ENCODE measurements at places on chromosomes 11 and 22. TPM values are rescaled to one million over a fixed set of nuclear protein-coding genes. Genes with fewer than 3 reads are reported as not detected.

- no peaks in the 10 kb centered on the region for H3K36me3 ChIP-seq
- H3K27me3 ChIP-seq = no peaks in the 10 kb centered on the region
- no peak overlapping the region for H3K27ac ChIP-seq
- no peak overlapping the region for H3K4me3 ChIP-seq
Measured at GRCh38 chr11:58046231-58046630, 15.5 kb downstream of the OR6Q1 start.

Gene CPT1A
- total RNA-seq = 7.0 TPM

DNA sequence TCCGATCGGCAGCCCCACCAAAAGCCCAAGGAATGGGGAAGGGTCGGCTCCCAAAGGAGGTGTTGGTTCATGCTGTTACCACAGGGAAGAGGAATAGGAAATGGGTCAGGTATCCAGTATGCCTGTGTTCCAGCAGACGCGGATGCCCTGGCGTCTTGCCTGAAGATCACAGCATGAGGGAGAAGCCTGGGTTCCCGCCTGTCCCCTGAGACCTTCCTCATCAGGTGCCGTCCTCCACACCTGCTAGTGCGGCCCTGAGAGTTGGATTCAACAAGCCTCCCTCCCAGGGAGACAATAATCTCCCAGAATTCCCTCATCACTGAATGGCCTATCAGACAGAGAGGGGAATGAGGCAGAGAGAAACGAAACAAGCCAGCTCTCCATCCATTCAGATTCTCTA, 92.2 kb downstream of the SPATA19 start:
- no peaks in the 10 kb centered on the region for H3K36me3 ChIP-seq
- no peak overlapping the region for H3K27ac ChIP-seq
- H3K4me3 ChIP-seq = no peak overlapping the region
- no peak for DNase-seq

DNA sequence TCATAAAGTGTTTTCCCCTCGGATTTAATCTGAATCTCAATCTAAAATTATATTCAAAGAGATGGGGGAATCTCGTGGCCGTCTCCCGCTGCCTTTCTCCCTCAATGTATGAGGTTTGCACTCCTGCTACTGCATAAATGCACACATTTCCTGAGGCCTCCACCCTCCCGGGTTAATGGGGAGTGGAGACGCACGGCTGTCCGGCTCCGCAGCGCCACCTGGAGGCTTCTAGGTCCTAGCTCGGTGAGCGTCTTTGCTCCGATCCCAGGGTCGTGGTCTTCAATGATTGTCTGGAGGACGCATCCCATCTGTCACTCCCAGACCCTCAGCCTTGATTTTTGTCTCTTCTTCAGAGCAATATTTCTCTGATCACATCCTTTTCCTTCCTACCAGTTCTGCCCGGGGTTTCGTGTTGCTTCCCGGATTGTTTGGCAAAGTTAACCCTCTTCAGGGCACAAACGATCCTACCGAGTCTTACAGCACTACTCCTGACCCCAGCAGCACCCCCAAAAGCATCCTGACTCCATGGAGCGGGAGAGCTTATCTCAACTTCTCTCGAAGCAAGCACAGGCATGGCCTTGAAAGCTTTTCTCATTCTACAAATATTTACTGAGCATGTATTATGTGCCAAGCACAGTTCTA, at the start of gene LMO1:
TSS of gene LMO1 (minus strand) at position 110 of the 642 bp plus-strand sequence. CDS start 516 bp downstream, outside the sequence.
- peak; percentile 41 for DNase-seq
- H3K36me3 ChIP-seq = no peaks in the 10 kb centered on the region

- H3K36me3 ChIP-seq = peaks cover 4% of the 10 kb centered on the region
- H3K27me3 ChIP-seq = no peaks in the 10 kb centered on the region
- H3K4me1 ChIP-seq = peaks cover 5% of the 10 kb centered on the region
- no peak for DNase-seq
- no peak overlapping the region for H3K4me3 ChIP-seq
Measured at GRCh38 chr11:108733479-108734116, 68.7 kb downstream of the DDX10 start.

- H3K4me3 ChIP-seq = peak overlapping the region; percentile 99
- peaks cover 17% of the 10 kb centered on the region for H3K4me1 ChIP-seq
- peak overlapping the region; percentile 53 for H3K27ac ChIP-seq
- H3K27me3 ChIP-seq = no peaks in the 10 kb centered on the region
Measured at GRCh38 chr11:69638941-69639681, 1.8 kb upstream of the CCND1 start.

Gene INPPL1
- total RNA-seq = 29.1 TPM

Gene CHRNA10
- total RNA-seq = 0.71 TPM

Gene OR8D4
- not detected for total RNA-seq

Gene USP2
- total RNA-seq = 7.2 TPM

Gene HTR3A
- not detected for total RNA-seq

GRCh38 chr11:64298966-64299846, 952 bp upstream of the CATSPERZ start:
- peaks cover 39% of the 10 kb centered on the region for H3K4me1 ChIP-seq
- H3K4me3 ChIP-seq = peak overlapping the region; percentile 64
- DNase-seq = no peak
- no peaks in the 10 kb centered on the region for H3K36me3 ChIP-seq
- no peak overlapping the region for H3K27ac ChIP-seq

DNA sequence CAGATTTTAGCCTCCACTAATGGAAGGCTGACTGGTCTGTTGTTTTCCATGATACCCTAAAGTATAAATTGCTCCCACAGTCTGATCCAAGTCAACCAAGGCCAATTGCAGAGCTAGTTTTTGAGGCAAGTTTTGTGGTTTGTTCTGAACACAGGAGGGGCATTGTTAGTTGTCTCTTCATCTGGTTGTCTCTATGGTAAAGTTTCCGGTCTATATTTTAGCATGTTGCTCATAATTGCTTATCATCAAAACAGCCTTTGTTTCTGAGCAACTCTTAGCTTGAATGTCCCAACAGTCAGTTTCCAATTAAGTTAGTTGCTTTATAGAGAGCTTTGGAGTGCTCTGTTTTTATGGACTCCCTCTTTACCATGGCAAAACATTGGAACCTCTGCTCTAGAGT, 217.6 kb upstream of the CARD18 start:
- no peak overlapping the region for H3K4me3 ChIP-seq
- H3K36me3 ChIP-seq = no peaks in the 10 kb centered on the region
- DNase-seq = no peak
- H3K27me3 ChIP-seq = no peaks in the 10 kb centered on the region
- no peaks in the 10 kb centered on the region for H3K4me1 ChIP-seq

- H3K36me3 ChIP-seq = no peaks in the 10 kb centered on the region
- H3K27me3 ChIP-seq = no peaks in the 10 kb centered on the region
- H3K4me1 ChIP-seq = no peaks in the 10 kb centered on the region
- no peak for DNase-seq
- H3K4me3 ChIP-seq = no peak overlapping the region
- no peak overlapping the region for H3K27ac ChIP-seq
Measured at GRCh38 chr11:94866231-94866822, 98.2 kb downstream of the AMOTL1 start.

- H3K27ac ChIP-seq = no peak overlapping the region
- peaks cover 52% of the 10 kb centered on the region for H3K4me1 ChIP-seq
- no peak for DNase-seq
- no peak overlapping the region for H3K4me3 ChIP-seq
- H3K27me3 ChIP-seq = peaks cover 5% of the 10 kb centered on the region
Measured at GRCh38 chr11:62401811-62402210, 17.0 kb upstream of the SCGB1A1 start.

GRCh38 chr11:62552485-62553079, 6.0 kb upstream of the AHNAK start:
- peak overlapping the region; percentile 31 for H3K4me3 ChIP-seq
- H3K4me1 ChIP-seq = peaks cover 98% of the 10 kb centered on the region
- H3K36me3 ChIP-seq = no peaks in the 10 kb centered on the region
- no peak for DNase-seq

Gene TIMP3
- 57.3 TPM for total RNA-seq

DNA sequence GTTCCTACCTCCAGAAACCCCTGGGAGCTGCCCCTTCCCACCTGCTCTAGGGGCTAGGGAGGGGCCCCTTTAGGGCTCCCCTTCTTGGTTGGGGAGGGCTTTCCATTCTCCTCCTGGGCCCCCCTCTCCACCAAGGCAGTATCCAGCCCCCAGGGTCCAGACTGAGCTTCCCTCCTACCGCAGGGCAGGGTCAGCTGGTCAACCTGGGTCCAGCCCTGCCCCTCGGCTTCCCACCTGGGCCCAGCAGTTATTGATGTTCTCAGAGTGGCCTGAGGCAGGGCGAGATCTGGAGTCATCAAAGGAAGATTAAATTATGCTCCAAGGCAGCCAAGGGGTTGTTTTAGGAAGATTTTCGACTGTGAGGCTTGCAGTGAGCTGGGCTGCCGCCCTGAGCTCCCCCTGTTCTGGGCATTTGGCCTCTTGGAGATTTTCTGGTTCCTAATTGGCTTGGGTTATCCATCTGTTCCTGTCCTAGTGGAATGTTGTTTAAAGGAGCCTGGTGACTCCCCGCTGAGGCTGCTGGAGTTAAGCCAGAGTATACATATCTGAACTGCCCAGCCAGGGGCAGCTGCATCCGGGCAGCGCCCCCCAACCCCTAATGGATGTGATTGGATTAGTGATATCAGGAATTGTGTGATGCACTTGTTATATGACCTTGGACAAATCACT, 1.8 kb upstream of the SLC22A8 start:
- H3K27me3 ChIP-seq = peaks cover 4% of the 10 kb centered on the region
- peaks cover 37% of the 10 kb centered on the region for H3K4me1 ChIP-seq
- no peak overlapping the region for H3K27ac ChIP-seq
- no peak for DNase-seq

Gene APOBEC3H
- total RNA-seq = 0.31 TPM

Gene GGTLC2
- total RNA-seq = not detected

- no peaks in the 10 kb centered on the region for H3K27me3 ChIP-seq
- H3K4me1 ChIP-seq = no peaks in the 10 kb centered on the region
- H3K27ac ChIP-seq = no peak overlapping the region
- no peak for DNase-seq
- no peak overlapping the region for H3K4me3 ChIP-seq
- no peaks in the 10 kb centered on the region for H3K36me3 ChIP-seq
Measured at GRCh38 chr11:59865031-59865430, 1.3 kb downstream of the TCN1 start.

Gene VSIG10L2
- total RNA-seq = not detected

- no peak for DNase-seq
- H3K4me3 ChIP-seq = no peak overlapping the region
- H3K27ac ChIP-seq = no peak overlapping the region
- H3K4me1 ChIP-seq = no peaks in the 10 kb centered on the region
- H3K36me3 ChIP-seq = no peaks in the 10 kb centered on the region
Measured at GRCh38 chr11:1125803-1126202, 31.9 kb upstream of the MUC5AC start.

DNA sequence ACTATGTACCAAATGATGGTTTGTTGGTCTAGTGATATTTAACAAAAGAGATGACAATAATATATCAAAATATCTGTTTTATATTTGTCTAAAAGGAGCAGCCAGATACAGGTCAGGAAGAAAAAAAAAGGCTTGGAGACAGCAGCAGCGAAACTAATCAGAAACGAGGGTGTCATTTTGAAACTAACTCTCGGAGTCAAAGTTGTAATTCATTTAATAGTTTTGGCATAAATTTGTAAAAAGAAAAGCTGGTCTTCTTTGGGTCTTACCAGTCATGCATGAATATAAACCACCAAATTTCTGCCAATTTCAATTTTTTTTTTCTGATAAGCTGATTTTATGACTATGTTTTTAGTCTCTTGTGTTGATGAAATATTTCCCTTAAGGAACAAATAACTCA, 25.5 kb downstream of the NPAT start:
- peaks cover 11% of the 10 kb centered on the region for H3K4me1 ChIP-seq
- H3K27ac ChIP-seq = no peak overlapping the region
- no peak overlapping the region for H3K4me3 ChIP-seq

- no peaks in the 10 kb centered on the region for H3K27me3 ChIP-seq
- H3K4me3 ChIP-seq = no peak overlapping the region
- H3K4me1 ChIP-seq = peaks cover 13% of the 10 kb centered on the region
- no peak for DNase-seq
- no peak overlapping the region for H3K27ac ChIP-seq
- H3K36me3 ChIP-seq = no peaks in the 10 kb centered on the region
Measured at GRCh38 chr11:92979176-92979575, 9.7 kb downstream of the MTNR1B start.

- peaks cover 11% of the 10 kb centered on the region for H3K27me3 ChIP-seq
- no peak for DNase-seq
- no peak within 1 kb of the TSS for H3K4me3 ChIP-seq
- no peaks in the 10 kb centered on the region for H3K4me1 ChIP-seq
Measured at GRCh38 chr11:26993965-26994457, at the start of gene FIBIN. TSS of gene FIBIN (plus strand) at chr11:26994112. CDS start at chr11:26994527, 415 bp downstream.

GRCh38 chr22:22182990-22183264, 61.7 kb upstream of the VPREB1 start:
- peaks cover 26% of the 10 kb centered on the region for H3K27me3 ChIP-seq
- no peak for DNase-seq
- no peak overlapping the region for H3K4me3 ChIP-seq

DNA sequence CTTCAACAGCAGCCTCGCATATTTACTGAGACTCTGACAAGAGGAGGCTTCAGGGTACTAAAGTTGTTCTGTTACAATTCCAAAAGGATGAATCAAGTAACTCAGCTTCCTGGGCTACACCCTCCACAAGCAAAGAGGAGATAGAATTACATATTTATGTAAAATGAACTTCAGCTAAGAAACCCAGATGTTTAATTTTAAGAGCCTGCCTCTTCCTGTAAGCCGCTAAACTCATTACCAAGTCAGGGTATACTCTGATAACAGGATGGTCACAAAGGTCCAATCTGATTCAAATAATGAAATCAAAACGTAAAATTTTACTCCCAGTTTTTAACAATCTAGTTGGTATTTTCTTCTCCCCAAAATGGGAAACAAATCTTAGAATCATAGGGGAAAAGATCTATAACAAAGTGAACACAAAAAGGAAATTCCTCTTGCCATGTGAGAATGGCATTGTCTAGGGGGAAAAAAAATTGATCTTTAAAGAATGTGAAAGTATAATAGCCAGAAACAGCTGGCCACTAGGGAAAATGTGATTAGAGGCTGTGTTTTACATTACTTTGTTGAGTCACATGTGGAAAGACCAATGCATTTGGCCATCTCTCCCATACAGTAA, 30.9 kb downstream of the CHEK2 start:
- H3K27me3 ChIP-seq = no peaks in the 10 kb centered on the region
- H3K27ac ChIP-seq = peak overlapping the region; percentile 72
- peaks cover 28% of the 10 kb centered on the region for H3K36me3 ChIP-seq
- H3K4me1 ChIP-seq = peaks cover 33% of the 10 kb centered on the region
- no peak for DNase-seq
- no peak overlapping the region for H3K4me3 ChIP-seq

- no peak overlapping the region for H3K27ac ChIP-seq
- peak overlapping the region; percentile 90 for H3K4me3 ChIP-seq
- peaks cover 63% of the 10 kb centered on the region for H3K4me1 ChIP-seq
- no peaks in the 10 kb centered on the region for H3K36me3 ChIP-seq
- no peaks in the 10 kb centered on the region for H3K27me3 ChIP-seq
Measured at GRCh38 chr11:117314840-117315239, 1.2 kb downstream of the BACE1 start.

DNA sequence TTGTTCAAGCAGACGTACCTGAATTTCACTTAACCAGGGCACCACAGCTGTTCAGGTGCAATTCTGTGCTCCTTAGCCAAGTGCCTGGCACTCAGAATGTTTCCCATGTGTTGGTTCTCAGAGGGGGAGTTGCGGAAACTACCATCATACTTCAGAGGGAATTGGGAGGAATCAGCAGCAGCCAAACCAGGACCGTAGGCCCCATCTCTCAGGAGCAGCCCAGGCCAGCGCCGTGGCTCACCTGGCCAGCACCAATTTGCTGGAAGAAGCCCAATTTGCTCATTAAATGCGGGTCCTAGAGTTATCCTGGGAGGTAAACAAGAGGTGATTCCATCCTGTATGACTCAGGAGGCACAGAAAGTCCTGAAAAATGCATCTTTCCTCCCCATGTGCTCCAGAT, 435.4 kb downstream of the BRD1 start:
- H3K4me3 ChIP-seq = no peak overlapping the region
- peaks cover 33% of the 10 kb centered on the region for H3K27me3 ChIP-seq
- no peaks in the 10 kb centered on the region for H3K4me1 ChIP-seq
- no peaks in the 10 kb centered on the region for H3K36me3 ChIP-seq
- no peak overlapping the region for H3K27ac ChIP-seq
- no peak for DNase-seq

Gene ZPR1
- 79.3 TPM for total RNA-seq

Gene C11orf86
- total RNA-seq = 0.17 TPM

Measured in HepG2 (cell line).